ENCODE measurements at places on chromosomes 1 and 21. TPM values are rescaled to one million over a fixed set of nuclear protein-coding genes. Genes with fewer than 3 reads are reported as not detected.

The RAB25 gene
- total RNA-seq: 1.5 TPM

The THEM5 gene
- total RNA-seq: not detected

DNA sequence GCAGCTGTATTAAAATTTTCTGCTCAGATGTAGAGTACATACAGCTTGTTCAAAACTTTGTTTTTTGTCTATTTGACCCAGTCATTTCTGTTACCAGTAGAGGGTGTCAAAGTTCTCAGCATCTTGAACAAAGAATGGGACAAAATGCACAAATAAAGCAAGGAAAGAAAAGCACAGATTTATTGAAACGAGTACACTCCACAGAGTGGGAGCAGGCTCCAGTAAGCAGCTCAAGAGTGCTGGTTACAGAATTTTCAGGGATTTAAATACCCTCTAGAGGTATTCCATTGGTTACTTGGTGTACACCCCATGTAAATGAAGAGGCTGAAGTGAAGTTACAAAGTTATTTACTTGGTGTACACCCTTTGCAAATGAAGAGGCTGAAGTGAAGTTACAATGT, 8.9 kb upstream of the PRMT6 start:
- no peak for DNase-seq

- DNase-seq: no peak
Observed at GRCh38 chr1:59290193-59290949, 6.5 kb upstream of the FGGY start.

DNA sequence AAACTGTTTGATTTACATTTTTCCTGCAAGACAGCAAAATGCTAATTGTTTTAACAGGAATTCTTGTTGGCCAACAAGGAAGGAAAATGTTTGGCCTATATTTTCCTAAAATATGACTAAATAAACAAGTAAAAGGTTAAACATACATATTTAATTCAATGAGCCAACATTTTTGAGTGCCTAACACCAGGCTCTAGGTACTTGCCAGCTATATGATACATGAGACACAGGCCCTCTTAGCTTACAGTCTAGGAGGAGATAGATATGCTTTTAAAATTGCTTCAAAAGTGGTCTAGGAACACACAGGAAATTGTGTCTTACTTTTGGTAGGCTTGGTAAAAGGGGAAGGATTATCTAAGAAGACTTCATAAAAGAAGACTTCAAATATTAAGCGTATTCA, 50.9 kb downstream of the PIGK start:
- no peak for DNase-seq

The C4BPA gene
- not detected for total RNA-seq

- DNase-seq: no peak
Observed at GRCh38 chr1:84253891-84254290, 47.6 kb upstream of the SAMD13 start.

GRCh38 chr1:181128592-181129497, 40.3 kb downstream of the IER5 start:
- no peak for DNase-seq

DNA sequence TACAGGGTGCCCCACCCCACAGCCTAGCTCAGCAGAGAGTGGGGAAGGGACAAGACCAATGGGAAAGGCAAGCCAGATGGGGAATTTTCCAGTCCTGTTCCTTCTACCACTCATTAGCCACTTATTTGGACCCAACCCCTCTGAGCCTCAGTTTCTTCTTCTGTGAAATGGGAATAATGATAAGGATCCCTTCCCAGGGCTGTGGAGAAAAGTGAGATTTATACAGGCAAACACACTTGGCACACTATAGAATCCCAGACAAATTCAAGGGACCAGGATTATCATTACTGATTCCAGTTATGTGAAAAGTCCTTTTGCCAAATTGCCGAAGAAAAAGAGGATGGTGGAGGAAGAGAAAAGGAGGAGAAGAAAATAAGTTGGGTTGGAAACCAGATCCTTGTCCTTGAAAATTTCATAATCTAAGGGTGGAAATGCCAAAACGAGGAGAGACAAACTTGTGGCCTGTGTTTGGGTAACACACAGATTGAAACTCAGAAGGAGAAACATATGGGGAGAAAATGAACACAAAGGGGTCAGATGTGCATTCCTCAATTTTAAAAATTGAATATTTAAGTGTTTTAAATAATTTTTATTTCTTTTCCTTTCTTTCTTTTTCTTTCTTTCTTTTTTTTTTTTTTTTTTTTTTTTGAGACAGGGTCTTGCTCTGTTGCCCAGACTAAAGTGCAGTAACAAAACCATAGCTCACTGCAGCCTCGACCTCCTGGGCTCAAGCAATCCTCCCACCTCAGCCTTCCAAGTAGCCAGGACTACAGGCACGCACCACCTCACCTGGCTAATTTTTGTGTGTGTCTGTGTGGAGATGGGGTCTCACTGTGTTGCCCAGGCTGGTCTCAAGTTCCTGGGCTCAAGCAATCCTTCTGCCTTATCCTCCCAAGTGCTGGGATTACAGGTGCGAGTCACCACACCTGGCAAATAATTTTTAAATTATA, 9.6 kb downstream of the CAPN2 start:
- no peak for DNase-seq

GRCh38 chr1:40861224-40862003, 749 bp downstream of the CITED4 start:
- peak; percentile 37 for DNase-seq

DNA sequence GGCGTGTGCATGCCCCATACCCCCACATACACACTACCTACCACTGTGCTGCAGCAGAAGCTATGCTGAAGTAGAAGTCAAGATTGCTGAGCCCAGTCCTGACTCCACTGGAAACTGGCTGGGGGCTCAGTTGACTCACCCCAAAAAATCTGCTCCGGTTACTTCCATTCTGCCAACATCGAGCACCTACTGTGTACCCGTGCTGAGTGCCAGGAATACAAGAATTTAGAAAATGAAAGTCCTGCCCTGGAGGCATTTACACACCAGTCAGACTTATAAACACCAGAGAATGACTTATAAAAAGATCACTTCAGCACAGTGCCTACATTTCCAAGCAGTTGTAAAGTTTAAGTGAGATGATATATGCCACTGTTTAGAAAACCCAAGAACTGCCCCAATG, 99.1 kb downstream of the NMNAT2 start:
- no peak for DNase-seq

The TBX19 gene
- 4.3 TPM for total RNA-seq

GRCh38 chr1:78836726-78837125, 169.8 kb downstream of the ADGRL4 start:
- no peak for DNase-seq

The TRIM17 gene
- 0.69 TPM for total RNA-seq

GRCh38 chr1:107843989-107844388, 121.0 kb downstream of the VAV3 start:
- no peak for DNase-seq

GRCh38 chr1:147851149-147851548, 51.4 kb upstream of the GJA8 start:
- no peak for DNase-seq

The TMEM82 gene
- not detected for total RNA-seq
